Naive thymus-derived CD4-positive, alpha-beta T cell (primary cell): ENCODE measurements at places on chromosomes 5 and 9.
A peak's percentile ranks its signal among the peaks of the same experiment; 100 is the strongest.

DNA sequence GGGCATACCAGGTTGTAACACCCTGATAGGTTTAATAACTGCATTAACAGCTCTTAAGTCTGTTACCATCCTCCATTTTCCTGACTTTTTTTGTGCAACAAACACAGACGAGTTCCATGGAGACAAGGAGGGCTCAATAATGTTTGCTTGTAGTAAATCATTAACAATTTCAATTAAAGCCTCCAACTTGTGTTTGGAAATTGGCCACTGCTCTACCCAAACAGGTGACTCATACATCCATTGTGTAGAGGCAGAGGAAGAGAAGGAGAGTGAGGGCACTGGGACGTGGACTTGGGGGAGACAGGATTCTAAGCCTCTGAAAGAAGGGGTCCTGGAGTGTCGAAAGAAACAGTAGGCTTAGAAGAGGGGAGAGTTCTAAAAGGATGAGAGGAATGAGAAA lies 213.6 kb upstream of the KCNN2 start:
- no peak overlapping the region for H3K27ac ChIP-seq
- H3K4me1 ChIP-seq: no peaks in the 10 kb centered on the region
- H3K4me3 ChIP-seq: no peak overlapping the region
- H3K36me3 ChIP-seq: no peaks in the 10 kb centered on the region
- DNase-seq: no peak

DNA sequence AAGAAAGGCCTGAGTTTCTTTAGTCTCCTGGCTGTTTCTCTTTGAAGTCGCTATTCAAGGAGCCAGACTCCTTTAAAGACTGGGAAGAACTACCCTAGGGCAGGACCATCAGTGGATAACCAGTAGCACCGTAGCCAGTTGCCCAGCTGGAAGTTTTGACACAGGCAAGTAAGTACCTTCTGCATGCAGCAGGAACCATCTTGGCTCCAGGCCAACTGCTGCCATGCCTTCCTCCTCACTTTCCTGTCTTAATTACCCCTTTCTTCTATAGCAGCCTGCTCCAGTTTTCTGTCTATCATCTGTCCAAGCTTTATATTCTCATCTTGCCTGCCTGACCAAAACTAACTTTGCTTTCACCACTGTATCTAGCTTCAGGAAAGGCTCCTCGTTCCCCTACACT lies 149.7 kb upstream of the SV2C start:
- no peak overlapping the region for H3K27ac ChIP-seq
- no peaks in the 10 kb centered on the region for H3K4me1 ChIP-seq
- no peak overlapping the region for H3K4me3 ChIP-seq
- DNase-seq: no peak

DNA sequence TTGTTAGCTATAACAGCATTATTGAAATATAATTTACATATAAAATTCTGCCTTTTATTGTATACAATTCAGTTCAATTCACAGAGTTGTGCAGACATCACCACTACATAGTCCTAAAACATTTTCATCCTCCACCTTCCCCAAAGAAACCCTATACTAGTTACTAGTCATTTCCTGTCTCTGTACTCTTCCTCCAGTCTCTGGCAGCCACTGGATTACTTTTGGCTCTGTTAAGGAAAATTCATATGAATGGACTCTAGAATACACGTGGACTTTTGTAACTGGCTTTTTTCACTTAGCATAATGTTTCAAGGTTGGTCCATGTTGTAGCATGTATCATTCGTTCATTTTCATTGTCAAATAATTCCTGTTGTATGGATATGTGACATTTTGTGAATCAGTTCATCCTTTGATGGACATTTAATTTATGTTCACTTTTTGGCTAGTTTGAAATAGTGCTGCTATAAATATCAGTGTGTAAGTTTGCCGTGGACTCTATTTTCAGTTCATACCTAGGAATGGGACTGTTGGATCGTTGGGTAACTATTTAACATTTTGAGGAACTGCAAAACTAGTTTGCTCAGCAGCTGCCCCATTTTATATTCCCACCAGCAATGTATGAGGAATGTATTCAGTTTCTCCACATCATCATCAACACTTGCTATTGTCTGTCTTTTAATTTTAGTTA lies 9.7 kb downstream of the ICE1 start:
- H3K4me1 ChIP-seq: no peaks in the 10 kb centered on the region
- no peaks in the 10 kb centered on the region for H3K27me3 ChIP-seq
- peaks cover 3% of the 10 kb centered on the region for H3K36me3 ChIP-seq
- H3K27ac ChIP-seq: no peak overlapping the region

- no peaks in the 10 kb centered on the region for H3K36me3 ChIP-seq
- H3K27me3 ChIP-seq: no peaks in the 10 kb centered on the region
- no peak overlapping the region for H3K27ac ChIP-seq
- H3K4me3 ChIP-seq: no peak overlapping the region
Observed at GRCh38 chr9:121752929-121753328, 101.5 kb downstream of the DAB2IP start.

DNA sequence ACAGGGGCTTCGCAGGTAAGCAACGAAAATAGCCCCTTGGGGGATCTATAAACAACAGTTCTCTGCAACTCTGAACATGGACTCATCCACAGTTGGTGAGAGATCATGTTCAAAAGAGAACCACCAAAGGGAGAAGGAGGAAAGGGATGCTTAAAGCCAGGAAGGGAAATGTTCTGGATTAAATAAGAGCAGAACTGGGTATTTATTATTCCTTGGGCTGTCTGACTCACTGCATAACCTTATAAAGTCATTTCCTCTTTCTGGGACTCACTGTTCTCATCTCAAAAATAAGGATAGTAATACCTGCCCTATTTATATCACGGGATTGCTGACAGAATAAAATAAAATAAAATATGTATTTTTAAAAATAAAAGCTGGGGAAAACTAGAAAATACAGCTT lies 11.2 kb upstream of the MARCHF3 start:
- H3K4me1 ChIP-seq: no peaks in the 10 kb centered on the region
- no peak for DNase-seq
- no peak overlapping the region for H3K27ac ChIP-seq
- H3K36me3 ChIP-seq: no peaks in the 10 kb centered on the region
- H3K27me3 ChIP-seq: no peaks in the 10 kb centered on the region
- no peak overlapping the region for H3K4me3 ChIP-seq

GRCh38 chr5:133924221-133924920 lies 44.1 kb downstream of the C5orf15 start:
- H3K4me1 ChIP-seq: no peaks in the 10 kb centered on the region
- H3K27ac ChIP-seq: no peak overlapping the region

DNA sequence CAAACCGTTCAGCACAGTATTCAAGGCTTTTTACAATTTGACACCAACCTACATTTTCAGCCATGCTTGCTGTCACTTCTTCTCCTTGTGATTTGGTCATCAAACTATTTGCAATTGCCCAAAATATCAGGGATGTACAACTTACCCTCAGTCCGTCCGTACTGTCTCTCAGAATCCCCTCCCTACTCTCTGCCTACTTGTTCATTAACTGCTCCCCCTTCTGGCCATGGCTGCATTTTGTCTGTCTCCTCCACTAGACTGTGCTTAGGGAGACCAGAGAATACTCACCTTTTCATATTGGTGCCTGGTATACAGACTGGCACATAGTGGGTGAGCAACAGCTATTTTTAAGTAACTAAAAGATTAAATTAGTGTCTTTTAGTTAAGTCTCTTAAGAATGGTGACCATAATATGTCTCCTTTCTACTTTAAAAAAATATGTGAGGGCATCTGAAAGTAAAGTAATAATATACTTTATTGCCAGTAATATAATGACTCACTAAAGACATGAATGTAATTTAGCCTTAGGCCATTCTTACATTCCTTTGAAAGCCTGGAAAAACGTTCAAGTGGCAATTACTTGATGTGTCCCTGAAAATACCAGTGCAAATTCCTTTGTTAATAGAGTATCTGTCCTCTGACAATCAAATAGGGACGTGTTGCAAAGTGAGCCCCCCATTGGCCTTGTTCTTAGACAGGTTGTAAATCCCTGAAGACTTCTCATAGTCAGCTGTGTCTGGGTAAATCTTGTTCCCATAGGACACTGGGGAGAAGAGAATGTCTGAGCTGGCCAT lies 27.8 kb downstream of the PRLR start:
- DNase-seq: peak; percentile 3
- no peaks in the 10 kb centered on the region for H3K36me3 ChIP-seq
- no peak overlapping the region for H3K27ac ChIP-seq
- no peaks in the 10 kb centered on the region for H3K4me1 ChIP-seq

DNA sequence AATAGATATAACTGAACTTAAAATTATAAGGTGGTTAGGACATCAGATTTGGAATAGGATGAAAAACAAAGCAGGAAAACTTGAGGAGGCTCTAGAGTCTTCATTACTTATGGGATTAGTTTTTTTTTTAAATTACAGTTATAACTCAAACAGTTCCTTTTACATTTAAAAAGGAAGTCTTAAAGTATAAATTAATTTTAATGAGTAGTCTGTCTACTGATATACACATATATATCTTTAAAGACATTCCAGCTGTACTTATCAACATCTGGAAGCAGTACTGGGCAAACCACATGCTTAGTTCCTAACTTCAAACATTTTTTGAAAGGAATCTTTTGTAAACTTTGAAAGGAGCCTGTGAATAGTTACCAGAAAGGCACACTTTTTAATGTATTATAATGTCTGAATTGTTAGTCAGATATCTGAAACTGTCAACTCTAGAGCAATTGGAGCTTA lies 6.0 kb downstream of the ACTBL2 start:
- H3K4me1 ChIP-seq: no peaks in the 10 kb centered on the region
- no peaks in the 10 kb centered on the region for H3K36me3 ChIP-seq
- no peak overlapping the region for H3K4me3 ChIP-seq
- no peak for DNase-seq

DNA sequence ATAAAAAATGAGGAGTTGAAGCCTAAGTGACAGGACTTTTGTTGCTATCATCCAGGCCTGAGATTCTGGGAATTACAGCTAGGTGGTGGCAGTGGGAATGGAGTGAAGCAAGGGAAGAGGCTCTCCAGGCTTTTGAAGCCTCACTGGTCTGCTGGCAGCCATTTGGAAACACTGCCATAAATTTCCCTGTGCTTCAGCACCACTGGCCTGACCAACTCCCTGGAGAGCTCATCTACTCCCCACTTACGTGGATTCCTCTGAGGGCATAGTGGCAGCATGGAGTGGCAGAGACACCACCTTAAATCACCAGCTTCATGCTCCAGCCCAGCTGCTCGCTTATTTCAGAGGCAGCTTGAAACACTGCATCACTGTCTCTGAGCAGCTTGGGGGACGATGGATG lies 518.2 kb downstream of the TLR4 start:
- DNase-seq: no peak
- H3K27ac ChIP-seq: no peak overlapping the region
- H3K4me1 ChIP-seq: no peaks in the 10 kb centered on the region
- no peaks in the 10 kb centered on the region for H3K27me3 ChIP-seq
- no peak overlapping the region for H3K4me3 ChIP-seq

DNA sequence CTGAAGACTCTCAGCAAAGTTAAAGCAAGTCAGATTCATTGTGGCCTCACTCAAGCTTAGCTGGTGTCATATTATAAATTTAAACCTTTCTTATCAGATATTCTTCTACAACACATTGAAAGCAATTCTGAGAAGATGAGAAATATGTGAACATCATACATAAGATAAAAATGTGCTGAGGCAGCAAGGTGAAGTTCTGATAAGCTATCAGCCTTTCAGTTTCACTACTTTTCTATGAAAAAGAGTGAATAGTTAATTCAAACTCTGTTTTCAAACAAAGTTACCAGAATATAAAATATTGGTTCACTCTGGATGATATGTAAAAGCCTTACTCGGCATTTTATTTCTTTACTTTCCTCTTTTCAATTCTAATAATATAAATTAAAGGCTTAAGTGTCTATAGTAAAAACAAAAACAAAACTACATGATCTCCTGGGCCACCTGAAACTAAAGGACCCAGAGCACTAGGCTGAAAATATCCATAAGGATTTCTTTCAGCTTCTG lies 824.4 kb downstream of the MTRR start:
- no peaks in the 10 kb centered on the region for H3K36me3 ChIP-seq
- no peak for DNase-seq
- no peaks in the 10 kb centered on the region for H3K27me3 ChIP-seq
- no peak overlapping the region for H3K27ac ChIP-seq
- H3K4me3 ChIP-seq: no peak overlapping the region
- H3K4me1 ChIP-seq: no peaks in the 10 kb centered on the region

- no peak overlapping the region for H3K27ac ChIP-seq
- H3K4me3 ChIP-seq: no peak overlapping the region
- no peak for DNase-seq
Observed at GRCh38 chr5:61371474-61371873, 39.4 kb downstream of the ZSWIM6 start.

- no peak overlapping the region for H3K4me3 ChIP-seq
- no peaks in the 10 kb centered on the region for H3K4me1 ChIP-seq
- H3K27me3 ChIP-seq: no peaks in the 10 kb centered on the region
- no peak for DNase-seq
- no peak overlapping the region for H3K27ac ChIP-seq
Observed at GRCh38 chr5:60822285-60822556, 21.8 kb downstream of the ELOVL7 start.

GRCh38 chr5:38556599-38557307 lies at the start of gene LIFR:
TSS of gene LIFR (minus strand) at chr5:38556646. CDS start at chr5:38530647, 25,999 bp downstream.
- H3K36me3 ChIP-seq: no peaks in the 10 kb centered on the region
- peaks cover 4% of the 10 kb centered on the region for H3K4me1 ChIP-seq
- no peak within 1 kb of the TSS for H3K27ac ChIP-seq

DNA sequence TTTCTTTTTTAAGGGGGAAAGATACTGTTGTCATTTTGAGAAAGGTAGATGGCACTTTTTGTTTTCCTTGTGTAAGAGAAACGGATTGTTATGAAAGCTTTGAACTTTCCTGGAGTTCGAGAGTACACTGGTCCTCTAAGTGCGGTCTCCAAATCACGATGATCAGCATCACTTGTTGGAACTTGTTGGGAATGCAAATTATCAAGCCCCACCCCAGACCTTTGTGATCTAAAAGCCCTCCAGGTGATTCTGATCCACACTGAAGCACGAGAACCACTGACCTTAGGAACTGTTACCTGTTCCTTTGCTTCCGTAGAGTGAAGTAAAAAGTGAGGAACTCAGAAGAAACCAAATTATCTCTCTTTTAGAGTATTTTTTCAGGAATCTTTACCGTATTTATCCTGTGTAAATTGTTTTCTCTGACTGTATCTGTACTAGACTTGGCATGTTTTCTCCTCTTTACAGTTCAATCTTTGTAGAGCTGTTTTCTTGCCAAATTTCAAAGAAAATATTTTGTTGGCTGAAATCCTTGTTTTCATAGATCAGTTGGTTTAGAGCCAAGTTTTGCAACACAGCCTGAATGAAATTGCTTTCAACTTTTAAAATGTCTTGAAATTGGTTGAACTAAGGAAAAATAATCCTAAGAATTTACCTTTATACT lies 4.0 kb downstream of the MAT2B start:
- peaks cover 4% of the 10 kb centered on the region for H3K36me3 ChIP-seq
- peaks cover 47% of the 10 kb centered on the region for H3K4me1 ChIP-seq
- no peak for DNase-seq
- H3K27me3 ChIP-seq: no peaks in the 10 kb centered on the region
- H3K4me3 ChIP-seq: peak overlapping the region; percentile 46
- H3K27ac ChIP-seq: peak overlapping the region; percentile 93

DNA sequence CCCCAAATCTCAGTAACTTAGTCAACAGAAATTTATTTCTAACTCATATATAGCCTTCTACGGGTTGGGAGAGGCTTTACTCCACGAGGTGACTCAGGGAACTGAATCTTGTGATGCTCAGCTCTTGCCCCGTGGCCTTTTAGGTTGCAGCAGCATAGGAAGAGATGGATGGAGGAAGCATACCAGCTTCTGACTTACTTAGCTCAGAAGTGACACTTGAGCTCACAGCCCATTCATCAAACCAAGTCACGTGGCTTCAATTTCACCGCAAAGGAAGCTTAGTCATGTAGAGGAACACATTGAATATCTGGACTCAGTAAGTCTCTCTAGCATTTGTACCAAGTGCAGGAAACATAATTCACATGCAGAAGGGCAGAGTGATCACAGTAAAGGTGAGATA lies 124.1 kb upstream of the KCNN2 start:
- DNase-seq: no peak
- H3K4me3 ChIP-seq: no peak overlapping the region
- H3K27me3 ChIP-seq: no peaks in the 10 kb centered on the region
- no peaks in the 10 kb centered on the region for H3K36me3 ChIP-seq
- H3K27ac ChIP-seq: no peak overlapping the region
- no peaks in the 10 kb centered on the region for H3K4me1 ChIP-seq
